ENCODE measurements at places on chromosomes 3 and 15.

DNA sequence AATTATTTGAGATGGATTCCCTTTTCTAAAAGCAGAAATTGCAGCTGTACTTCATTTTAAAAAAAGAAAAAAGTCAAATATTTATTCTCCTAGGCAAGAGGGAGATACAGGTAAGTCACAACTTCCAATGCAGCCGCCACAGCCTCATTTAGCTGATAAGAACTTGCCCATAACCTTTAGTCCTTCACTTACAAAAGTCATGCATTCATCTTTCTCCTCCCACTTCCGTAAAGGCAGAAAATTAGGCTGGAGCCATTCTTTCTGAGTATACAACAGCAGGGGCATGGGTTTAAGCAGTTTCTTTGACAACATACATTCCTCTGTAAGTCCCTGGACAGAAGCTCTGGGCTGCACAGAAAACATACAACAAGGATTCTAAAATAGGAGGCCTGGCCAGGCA lies 4.3 kb downstream of the SUCLG2 start:
- no peak for DNase-seq

- DNase-seq, result no peak
Measured at GRCh38 chr3:82715091-82715856, 953.8 kb upstream of the GBE1 start.

DNA sequence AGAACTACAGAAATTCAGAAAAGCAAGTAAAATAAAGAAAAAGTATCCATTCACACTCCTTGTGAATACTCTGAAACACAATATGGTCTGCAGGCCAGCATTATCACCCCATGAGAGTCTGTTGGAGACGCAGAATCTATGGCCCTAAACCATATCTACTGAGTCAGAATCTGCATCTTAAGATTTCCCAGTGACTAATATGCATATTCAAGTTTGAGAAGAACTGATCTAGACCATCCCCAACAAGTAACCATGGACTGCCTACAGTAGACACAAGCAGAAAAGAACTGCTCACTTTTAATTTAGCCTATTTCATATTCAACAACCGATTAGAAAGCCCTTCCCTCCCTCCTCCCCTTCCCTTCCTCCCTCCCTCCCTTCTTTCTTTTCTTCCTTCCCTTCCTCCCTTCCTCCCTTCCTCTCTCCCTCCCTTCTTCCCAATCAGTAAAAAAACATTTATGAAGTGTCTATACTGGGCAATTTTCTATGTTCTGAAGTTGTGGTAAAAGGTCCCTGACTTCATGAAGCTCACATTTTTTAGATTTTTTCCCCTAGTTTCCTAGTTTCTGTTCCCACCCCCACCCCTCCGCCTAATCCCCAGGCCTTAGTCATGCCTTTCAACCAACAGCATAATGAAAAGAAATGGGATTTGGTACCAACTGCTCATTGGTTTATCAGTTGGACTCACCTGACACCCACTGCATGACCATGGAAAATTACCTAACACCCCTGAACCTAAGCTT lies 125.2 kb downstream of the CNTN3 start:
- DNase-seq, result no peak

DNA sequence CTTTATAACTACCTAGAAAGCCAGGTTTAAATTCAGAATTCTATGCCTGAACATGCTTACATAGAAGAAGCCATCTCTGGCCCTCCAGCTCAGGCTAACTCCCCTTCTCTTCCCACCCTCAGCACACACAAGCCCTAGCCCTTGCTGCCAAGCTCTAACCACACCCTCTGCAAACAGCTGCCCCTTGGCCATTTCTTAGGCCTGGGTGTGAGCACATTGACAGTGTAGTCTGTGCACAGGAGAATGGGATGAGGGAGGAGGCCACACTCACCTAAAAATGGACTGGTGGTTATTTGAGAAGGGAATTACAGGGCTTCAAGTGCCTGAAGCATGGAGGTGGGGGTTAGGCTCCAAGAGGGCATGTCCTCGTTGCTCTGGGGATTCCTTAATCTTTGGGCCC lies 42.3 kb upstream of the SLC25A36 start:
- no peak for DNase-seq

- no peak for DNase-seq
Measured at GRCh38 chr3:11287404-11287803, 15.2 kb downstream of the ATG7 start.

DNA sequence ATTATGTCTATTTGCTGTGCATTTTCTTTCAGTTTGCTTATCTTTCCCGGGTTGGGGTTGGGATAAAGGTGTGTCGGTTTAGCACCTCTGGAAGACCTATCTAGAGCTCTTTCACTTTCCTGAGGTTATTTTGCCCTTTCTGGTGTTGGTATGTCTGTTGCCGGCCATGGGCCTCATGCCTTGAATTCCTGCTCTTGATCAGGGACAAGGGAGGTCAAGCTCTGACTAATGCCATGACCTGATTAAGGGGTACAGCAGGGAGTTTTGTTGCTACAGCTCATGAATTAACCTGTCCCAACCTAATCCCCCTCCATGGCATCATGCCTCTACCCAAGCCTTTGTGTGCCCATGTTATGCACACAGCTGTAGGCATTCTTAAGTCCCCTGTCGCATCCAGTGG lies 70.5 kb upstream of the GOLGA6B start:
- no peak for DNase-seq

GRCh38 chr15:80275961-80276360 lies 23.9 kb upstream of the CTXND1 start:
- no peak for DNase-seq
